ENCODE measurements at places on chromosomes 2 and 18. TPM values are rescaled to one million over a fixed set of nuclear protein-coding genes. Genes with fewer than 3 reads are reported as not detected.

Gene PTPRM
- 80.2 TPM for polyA plus RNA-seq

Gene PLEK
- 6.0 TPM for polyA plus RNA-seq

Gene FAM110C
- 0.94 TPM for polyA plus RNA-seq

Gene NTSR2
- polyA plus RNA-seq, result not detected

Gene LNPK
- polyA plus RNA-seq, result 43.9 TPM

Gene QPCT
- 8.4 TPM for polyA plus RNA-seq

Gene PKP4
- polyA plus RNA-seq, result 26.7 TPM

Gene DLGAP1
- 1.5 TPM for polyA plus RNA-seq

Gene DLX1
- polyA plus RNA-seq, result not detected

Gene CFAP65
- not detected for polyA plus RNA-seq

Gene CNDP1
- polyA plus RNA-seq, result 0.31 TPM

Gene GREB1L
- polyA plus RNA-seq, result 7.9 TPM

Gene ACVR1C
- polyA plus RNA-seq, result 0.19 TPM

Gene CYTIP
- 0.94 TPM for polyA plus RNA-seq

Gene EGR4
- polyA plus RNA-seq, result not detected

Gene PARD3B
- polyA plus RNA-seq, result 10.3 TPM

Gene MDH1B
- 0.28 TPM for polyA plus RNA-seq

Gene SCN7A
- polyA plus RNA-seq, result 46.2 TPM

Gene KCNS3
- 5.5 TPM for polyA plus RNA-seq

Gene NDC80
- polyA plus RNA-seq, result 8.9 TPM

Gene TSGA10
- polyA plus RNA-seq, result 2.7 TPM

Gene NDUFV2
- 106 TPM for polyA plus RNA-seq

Gene SUCLG1
- 71.6 TPM for polyA plus RNA-seq

Gene DUSP2
- 3.6 TPM for polyA plus RNA-seq

Gene DSG4
- not detected for polyA plus RNA-seq

Gene RELCH
- 14.1 TPM for polyA plus RNA-seq

Gene ALKAL2
- polyA plus RNA-seq, result 0.49 TPM

Gene TNP1
- polyA plus RNA-seq, result not detected

Gene TUBA3D
- polyA plus RNA-seq, result 0.56 TPM

Gene SIX3
- not detected for polyA plus RNA-seq

Gene PAPOLG
- 13.1 TPM for polyA plus RNA-seq

Gene PCARE
- polyA plus RNA-seq, result 0.28 TPM

Gene CD8B2
- not detected for polyA plus RNA-seq

Gene GPBAR1
- polyA plus RNA-seq, result 2.0 TPM

Gene ABCG8
- 0.10 TPM for polyA plus RNA-seq

Gene LBX2
- 0.52 TPM for polyA plus RNA-seq

Gene FLACC1
- polyA plus RNA-seq, result 1.4 TPM

Gene RAB6C
- polyA plus RNA-seq, result 0.48 TPM

Gene PLCD4
- polyA plus RNA-seq, result 61.5 TPM

Gene SERPINB13
- 0.43 TPM for polyA plus RNA-seq

Gene CCDC141
- 81.5 TPM for polyA plus RNA-seq

Gene CELF4
- 0.84 TPM for polyA plus RNA-seq

Gene TMEM37
- 11.1 TPM for polyA plus RNA-seq

Gene POU3F3
- not detected for polyA plus RNA-seq

Gene BMPR2
- polyA plus RNA-seq, result 30.9 TPM

Gene SLC5A7
- 0.06 TPM for polyA plus RNA-seq

Gene STAT4
- polyA plus RNA-seq, result 1.5 TPM
